Osteocyte (in vitro differentiated cells): ENCODE measurements at places on chromosomes 3 and 15. TPM values are rescaled to one million over a fixed set of nuclear protein-coding genes. Genes with fewer than 3 reads are reported as not detected.
A peak's percentile ranks its signal among the peaks of the same experiment; 100 is the strongest.

GRCh38 chr3:20110826-20111225 is 70.6 kb downstream of the KAT2B start:
- no peak for DNase-seq
- H3K27ac ChIP-seq: no peak overlapping the region
- H3K4me1 ChIP-seq: no peaks in the 10 kb centered on the region
- peaks cover 13% of the 10 kb centered on the region for H3K36me3 ChIP-seq
- no peaks in the 10 kb centered on the region for H3K27me3 ChIP-seq
- no peak overlapping the region for H3K4me3 ChIP-seq

DNA sequence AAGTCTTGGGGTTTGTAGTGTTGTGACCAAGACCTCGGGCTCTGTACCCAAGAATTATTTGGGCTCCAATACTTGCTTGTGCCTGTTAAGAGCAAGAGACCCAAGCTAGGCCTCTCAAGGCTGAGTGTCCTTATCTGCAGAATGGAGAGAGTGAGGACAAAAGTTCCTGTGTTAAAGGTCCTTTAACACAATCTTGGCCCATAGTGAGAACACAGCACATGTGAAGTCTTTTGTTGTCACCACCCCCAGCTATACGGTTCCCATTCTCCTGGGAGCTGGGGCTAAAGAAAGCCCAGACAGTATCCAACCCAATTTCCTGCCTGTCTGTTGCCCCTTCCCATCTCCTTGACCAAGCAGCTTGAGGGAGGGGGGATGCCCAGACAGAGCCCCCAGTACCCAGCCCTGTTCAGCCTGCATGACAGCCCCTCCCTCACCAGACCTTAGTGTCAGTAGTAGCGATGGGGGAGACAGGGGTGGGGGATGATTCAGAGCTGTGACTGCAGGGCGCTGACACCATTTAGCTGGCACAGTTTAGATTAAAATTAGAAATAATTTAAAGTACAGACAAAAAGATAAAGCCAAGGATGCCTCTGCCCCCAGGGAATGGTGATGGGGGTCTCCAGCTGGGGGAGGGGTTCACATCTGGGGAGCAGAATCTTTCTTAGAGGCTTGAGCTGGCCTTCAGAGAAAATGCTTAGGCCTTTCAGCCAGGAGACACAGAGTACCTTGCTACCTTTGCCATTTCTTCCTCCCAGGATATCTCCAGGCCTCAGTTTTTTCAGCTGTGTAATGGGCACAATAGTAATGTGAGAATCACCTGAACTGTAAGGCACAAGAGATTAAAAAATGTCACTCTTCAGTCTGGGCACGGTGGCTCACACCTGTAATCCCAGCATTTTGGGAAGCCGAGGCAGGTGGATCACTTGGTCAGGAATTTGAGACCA is 2.7 kb downstream of the PRKCD start:
- H3K27me3 ChIP-seq: no peaks in the 10 kb centered on the region
- H3K27ac ChIP-seq: peak overlapping the region; percentile 69
- DNase-seq: no peak
- no peak overlapping the region for H3K4me3 ChIP-seq

DNA sequence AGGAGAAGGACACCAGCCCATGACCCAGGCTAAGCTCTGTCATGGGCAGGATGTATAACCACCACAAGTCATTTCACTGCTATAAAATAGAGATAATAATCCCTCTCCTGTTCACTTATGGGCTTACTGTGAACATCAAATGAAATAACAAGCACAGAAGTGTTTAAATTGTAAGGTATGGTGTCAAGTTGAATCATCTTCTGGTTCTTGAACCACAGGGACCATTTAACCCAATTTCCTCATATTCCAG is 44.3 kb upstream of the TLE3 start:
- H3K27ac ChIP-seq: no peak overlapping the region
- H3K4me3 ChIP-seq: no peak overlapping the region
- H3K36me3 ChIP-seq: no peaks in the 10 kb centered on the region
- no peak for DNase-seq
- H3K4me1 ChIP-seq: peaks cover 17% of the 10 kb centered on the region

GRCh38 chr3:13023235-13023970 is 49.8 kb downstream of the IQSEC1 start:
- H3K36me3 ChIP-seq: no peaks in the 10 kb centered on the region
- H3K27ac ChIP-seq: no peak overlapping the region
- no peak for DNase-seq

- H3K4me3 ChIP-seq: no peak overlapping the region
- H3K27ac ChIP-seq: no peak overlapping the region
- H3K36me3 ChIP-seq: no peaks in the 10 kb centered on the region
Observed at GRCh38 chr3:108500728-108501127, 9.7 kb downstream of the MYH15 start.

DNA sequence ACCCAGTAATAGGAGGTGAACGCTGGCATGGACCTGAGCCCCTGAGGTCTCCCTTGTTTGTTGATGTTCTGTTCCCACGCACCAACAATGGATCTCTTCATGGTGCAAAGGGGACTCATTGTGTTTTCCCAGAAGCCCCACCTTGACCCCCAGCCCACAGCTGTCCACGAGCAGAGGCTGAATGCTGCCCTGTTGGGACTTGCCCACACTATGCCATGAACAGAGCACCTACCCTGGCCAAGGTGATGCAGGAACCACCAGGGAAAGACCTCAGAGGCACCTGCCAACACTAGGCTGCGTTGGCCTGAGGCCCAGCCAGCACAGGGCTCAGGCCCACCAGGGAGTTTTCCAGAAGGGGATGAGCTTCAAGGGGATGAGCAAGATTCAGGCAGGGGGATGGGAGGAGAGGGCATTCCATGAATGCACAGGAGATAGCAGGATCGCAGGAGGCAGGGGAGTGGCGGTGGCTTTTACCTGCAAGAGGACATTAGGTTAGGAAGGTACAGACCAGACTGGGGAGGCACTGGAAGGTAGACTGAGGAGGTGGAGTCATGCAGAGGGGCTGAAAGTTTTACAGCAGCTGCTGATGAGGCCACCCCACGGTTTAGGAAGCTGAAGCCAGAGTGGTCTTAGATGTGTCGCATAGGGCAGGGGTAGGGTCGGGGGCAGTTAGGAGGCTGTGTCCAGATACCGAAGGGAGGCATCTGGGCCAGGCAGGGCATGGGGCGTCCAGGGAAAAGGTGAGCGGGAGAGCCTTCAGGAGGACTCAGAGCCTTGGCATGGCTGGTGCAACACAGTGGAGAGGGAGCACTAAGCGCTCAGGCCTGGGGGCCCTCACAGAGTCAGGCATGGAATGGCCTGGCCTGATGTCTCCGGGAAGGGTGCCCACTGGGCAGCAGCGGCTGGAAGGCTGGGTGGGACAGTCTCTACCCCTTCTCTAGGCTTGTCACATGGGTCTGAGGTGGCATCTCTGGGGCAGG is 4.0 kb upstream of the PHGR1 start:
- no peaks in the 10 kb centered on the region for H3K36me3 ChIP-seq
- peaks cover 24% of the 10 kb centered on the region for H3K4me1 ChIP-seq
- H3K4me3 ChIP-seq: no peak overlapping the region
- no peak overlapping the region for H3K27ac ChIP-seq
- no peaks in the 10 kb centered on the region for H3K27me3 ChIP-seq

PAQR5 gene
- 1.5 and 2.0 TPM in 2 replicates for total RNA-seq

GRCh38 chr3:70261283-70261682 is 51.2 kb downstream of the MDFIC2 start:
- DNase-seq: no peak
- no peak overlapping the region for H3K27ac ChIP-seq
- no peaks in the 10 kb centered on the region for H3K4me1 ChIP-seq
- no peak overlapping the region for H3K4me3 ChIP-seq

NOX5 gene
- total RNA-seq: not detected in 2 replicates

DNA sequence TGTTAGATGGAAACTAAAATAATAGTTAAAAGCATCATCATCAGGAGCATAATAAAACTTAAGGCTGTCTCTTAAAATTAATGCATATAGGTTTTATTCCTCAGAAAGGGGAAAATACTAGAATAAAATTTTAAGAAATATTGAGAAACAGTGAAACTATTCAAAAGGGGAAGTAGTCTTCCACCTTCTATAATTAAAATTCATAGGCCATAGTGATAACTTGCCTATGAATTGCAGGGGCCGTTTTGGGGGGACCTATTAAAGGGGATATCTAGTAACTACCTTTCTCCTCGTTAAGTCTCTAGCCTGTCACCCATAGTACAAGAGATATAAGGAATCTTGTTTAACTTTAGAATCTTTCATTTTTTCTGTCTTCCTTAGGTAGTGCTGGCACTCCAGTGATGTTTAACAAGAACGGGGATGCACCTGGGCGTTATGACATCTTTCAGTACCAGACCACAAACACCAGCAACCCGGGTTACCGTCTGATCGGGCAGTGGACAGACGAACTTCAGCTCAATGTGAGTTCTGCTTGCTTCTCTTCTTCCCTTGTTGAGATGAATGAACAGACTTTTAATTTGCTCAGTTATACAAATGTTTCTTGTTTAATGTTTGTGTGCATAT is 600.4 kb downstream of the GRM7 start:
- no peaks in the 10 kb centered on the region for H3K36me3 ChIP-seq
- H3K4me3 ChIP-seq: no peak overlapping the region
- DNase-seq: no peak
- no peak overlapping the region for H3K27ac ChIP-seq

IL16 gene
- not detected in 2 replicates for total RNA-seq

GRCh38 chr3:59017617-59017984 is 32.2 kb downstream of the CFAP20DC start:
- no peak overlapping the region for H3K4me3 ChIP-seq
- H3K36me3 ChIP-seq: no peaks in the 10 kb centered on the region
- no peaks in the 10 kb centered on the region for H3K27me3 ChIP-seq
- DNase-seq: no peak
- H3K27ac ChIP-seq: no peak overlapping the region
- no peaks in the 10 kb centered on the region for H3K4me1 ChIP-seq

IQCF5 gene
- not detected in 2 replicates for total RNA-seq

PPM1L gene
- total RNA-seq: 8.8 and 9.1 TPM in 2 replicates

DNA sequence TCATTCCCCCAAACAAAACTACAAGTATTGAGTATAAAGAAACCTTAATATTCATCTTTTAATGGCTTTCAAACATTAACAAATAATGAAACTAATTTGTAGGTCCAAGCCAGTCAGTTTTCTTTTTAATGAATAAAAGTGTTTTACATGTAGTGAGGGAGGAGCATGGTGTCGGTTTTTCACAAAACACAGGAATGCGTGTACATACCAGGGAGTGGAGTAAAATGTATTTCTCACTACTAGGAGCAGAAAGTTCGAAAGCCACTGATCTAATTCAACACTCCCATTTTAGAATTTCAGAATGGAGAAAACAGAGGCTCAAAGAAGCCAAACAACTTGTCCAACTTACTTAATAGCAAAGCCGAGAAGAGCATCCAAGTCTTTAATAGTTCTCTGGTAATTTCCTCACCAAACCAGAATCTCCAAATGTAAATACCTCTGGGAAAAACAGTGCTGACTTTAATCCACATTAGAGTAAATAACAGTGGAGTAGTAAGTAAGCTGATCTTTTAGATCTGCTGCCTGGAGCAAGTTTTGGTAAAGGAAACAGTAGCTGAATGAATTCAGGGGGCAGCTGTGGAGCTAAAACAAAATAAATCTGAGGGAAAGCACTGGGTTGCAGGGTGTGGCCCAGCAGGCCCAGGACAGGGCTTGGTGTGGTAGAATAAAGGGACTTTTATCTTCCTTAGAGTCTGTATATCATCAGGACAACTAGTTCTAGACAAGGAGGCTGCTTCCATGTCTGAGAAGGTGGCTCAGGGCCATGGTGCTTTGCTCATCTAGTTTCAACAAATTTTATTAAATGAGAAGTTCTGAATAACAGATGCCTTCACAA is 7.9 kb downstream of the ANP32A start:
- H3K4me1 ChIP-seq: peaks cover 79% of the 10 kb centered on the region
- DNase-seq: no peak
- H3K36me3 ChIP-seq: peaks cover 10% of the 10 kb centered on the region
- peak overlapping the region; percentile 45 for H3K4me3 ChIP-seq

- H3K27me3 ChIP-seq: no peaks in the 10 kb centered on the region
- no peaks in the 10 kb centered on the region for H3K36me3 ChIP-seq
- H3K4me3 ChIP-seq: no peak overlapping the region
- peaks cover 53% of the 10 kb centered on the region for H3K4me1 ChIP-seq
- DNase-seq: no peak
- no peak overlapping the region for H3K27ac ChIP-seq
Observed at GRCh38 chr15:98771541-98771940, 123.2 kb downstream of the IGF1R start.

ZNF660 gene
- 6.7 and 11.2 TPM in 2 replicates for total RNA-seq
